Endothelial cell (in vitro differentiated cells): ENCODE measurements at places on chromosomes 3 and 15. TPM values are rescaled to one million over a fixed set of nuclear protein-coding genes. Genes with fewer than 3 reads are reported as not detected.

Gene TGM5
- total RNA-seq: not detected

Gene KY
- total RNA-seq: not detected

Gene PDZRN3
- total RNA-seq: 1.3 TPM

Gene CLEC3B
- 0.41 TPM for total RNA-seq

Gene IL17RB
- total RNA-seq: 0.33 TPM

Gene ACAN
- 0.03 TPM for total RNA-seq

Gene GOLGA8S
- 0.28 TPM for total RNA-seq

DNA sequence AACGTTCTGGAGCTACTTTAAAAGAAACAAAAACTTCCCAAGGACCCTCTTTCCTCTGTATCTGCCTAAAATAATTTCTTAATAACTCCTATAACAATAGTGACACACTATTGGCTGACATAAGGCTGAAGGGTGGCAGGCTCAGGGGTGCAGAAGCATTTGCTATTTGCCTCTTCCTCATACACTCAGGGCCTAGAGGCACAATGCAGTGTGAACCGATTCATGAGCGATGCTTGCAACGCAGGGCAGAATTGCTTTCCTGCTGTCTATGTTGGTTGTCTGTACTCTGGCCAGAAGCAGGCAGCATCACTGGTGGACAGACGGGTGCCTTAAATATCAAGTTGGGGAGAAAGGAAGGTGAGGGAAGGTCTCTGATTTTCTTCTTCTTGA is 157.4 kb downstream of the AGBL1 start:
- no peak for DNase-seq

GRCh38 chr3:150341891-150342290 is 66.2 kb upstream of the TSC22D2 start:
- DNase-seq: no peak

DNA sequence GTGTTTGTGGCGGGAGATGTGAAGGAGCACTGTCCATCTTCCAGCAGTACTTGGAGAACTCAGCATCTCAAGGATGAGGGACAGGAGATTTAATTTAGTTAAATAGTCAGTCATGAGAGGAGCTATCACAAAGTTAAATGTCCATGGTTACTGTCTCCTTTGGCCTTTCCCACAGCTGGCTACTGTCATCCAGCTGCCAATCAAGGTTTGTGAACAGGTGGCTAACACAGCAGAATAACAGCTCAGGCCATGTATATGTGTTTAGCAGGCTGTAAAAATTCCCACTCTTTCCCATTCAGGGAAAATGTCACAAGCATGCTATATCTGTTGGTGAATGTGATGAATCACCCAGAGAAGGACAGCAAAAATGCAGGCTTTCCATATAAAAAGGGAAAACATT is 120.5 kb downstream of the TMEM108 start:
- no peak for DNase-seq

DNA sequence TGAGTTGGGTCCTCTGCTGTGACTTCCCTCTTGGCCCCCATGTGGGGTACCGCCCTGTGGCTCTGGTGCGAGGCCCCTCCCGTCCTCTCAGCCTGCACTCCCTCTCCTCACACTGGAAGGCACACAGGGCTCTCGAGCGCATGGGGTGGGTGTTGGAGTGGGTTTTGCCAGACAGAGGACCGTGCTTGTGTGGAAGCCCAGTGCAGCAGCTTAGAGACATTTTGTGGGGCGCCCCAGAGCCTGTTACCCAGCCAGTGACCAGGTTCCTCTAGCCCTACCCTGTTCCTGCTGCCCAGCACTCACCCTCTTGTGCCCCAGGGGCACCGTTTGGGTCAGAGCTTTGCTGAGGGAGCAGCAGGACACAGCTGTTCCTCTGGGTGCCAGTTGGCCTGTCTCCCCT is 9.9 kb downstream of the PLXNA1 start:
- no peak for DNase-seq

- DNase-seq: no peak
Measured at GRCh38 chr3:24067483-24067882, 122.4 kb downstream of the NR1D2 start.

DNA sequence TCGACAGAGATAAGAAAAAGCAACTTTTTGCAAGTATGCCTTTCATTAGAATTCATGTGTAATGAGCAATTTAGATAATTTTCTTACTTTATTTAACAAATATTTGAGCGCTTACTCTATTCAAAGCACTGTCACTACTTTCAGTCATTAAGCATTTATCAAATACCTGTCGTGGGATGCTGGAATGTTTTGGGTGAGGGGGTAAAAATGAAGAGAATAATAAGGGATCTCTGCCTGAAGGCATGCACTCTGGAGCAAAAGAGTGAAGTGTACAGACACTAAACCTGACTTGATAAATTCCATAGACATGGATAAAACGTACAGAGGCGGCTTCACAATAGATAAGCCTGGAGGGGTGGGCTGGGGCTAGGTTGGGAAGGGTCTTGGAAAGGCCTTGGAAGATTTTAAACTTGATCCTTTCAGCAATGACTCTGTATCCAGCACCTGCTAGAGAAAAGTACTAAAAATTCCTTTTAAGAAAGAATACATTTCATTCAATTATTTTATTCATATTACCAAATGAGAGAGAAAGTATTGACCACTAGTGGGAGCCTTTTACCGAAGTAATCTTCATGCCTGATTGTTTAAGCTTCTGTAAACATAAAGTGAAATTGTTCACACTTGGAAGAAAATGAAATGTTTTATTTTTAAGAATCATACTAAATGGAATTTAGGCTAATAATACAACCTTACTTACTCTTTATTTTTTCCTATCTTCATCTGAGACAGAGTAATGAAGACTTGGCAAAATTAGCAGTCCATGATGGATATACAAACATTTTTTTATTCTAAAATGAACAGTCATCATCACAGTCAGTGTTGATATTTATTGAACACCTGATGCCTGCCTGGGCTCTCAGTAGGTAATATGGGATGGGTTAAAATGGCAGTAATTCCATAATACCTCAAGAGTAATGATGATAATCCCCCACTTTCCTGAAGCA is 113.2 kb downstream of the PPP2R3A start:
- DNase-seq: no peak

DNA sequence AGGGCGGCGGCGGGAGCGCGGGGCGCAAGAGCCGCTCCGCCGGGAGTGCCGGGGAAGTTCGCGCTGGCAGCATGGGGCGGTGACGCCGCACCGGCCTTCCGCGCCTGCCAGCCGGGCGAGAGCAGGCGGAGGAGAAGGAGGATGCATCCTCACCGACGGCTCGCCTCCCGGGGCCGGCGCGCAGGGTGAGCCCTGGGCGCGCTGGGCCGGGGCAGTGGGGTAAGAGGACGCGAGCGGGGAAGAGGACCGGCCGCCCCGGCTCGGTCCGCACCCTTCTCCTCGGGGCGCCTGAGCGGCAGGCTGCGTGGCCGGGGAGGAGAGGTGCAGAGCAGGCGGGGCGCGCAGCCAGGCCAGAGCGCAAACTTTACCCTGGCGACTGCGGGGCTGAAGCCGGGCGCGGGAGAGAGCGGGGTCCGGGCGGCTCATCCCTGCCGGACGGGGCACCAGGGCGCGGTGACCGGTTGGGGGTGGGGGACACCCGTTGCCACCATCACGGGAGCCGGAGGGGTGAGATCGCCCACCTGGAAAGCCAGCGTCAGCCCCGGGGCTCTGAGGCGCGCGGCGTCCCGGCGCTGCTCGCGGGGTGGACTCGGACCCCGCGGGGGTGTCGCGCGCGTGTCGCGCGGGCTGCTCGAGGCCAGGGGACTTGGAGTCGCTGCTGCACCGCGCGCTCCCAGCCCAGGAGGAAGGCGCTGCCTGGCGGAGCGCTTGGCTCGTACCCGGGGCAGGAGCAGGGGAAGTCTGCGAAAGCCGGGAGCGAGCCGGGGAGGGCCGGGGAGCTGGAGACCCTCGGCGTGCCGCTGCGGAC is 542 bp downstream of the GABRA5 start:
- peak; percentile 22 for DNase-seq

DNA sequence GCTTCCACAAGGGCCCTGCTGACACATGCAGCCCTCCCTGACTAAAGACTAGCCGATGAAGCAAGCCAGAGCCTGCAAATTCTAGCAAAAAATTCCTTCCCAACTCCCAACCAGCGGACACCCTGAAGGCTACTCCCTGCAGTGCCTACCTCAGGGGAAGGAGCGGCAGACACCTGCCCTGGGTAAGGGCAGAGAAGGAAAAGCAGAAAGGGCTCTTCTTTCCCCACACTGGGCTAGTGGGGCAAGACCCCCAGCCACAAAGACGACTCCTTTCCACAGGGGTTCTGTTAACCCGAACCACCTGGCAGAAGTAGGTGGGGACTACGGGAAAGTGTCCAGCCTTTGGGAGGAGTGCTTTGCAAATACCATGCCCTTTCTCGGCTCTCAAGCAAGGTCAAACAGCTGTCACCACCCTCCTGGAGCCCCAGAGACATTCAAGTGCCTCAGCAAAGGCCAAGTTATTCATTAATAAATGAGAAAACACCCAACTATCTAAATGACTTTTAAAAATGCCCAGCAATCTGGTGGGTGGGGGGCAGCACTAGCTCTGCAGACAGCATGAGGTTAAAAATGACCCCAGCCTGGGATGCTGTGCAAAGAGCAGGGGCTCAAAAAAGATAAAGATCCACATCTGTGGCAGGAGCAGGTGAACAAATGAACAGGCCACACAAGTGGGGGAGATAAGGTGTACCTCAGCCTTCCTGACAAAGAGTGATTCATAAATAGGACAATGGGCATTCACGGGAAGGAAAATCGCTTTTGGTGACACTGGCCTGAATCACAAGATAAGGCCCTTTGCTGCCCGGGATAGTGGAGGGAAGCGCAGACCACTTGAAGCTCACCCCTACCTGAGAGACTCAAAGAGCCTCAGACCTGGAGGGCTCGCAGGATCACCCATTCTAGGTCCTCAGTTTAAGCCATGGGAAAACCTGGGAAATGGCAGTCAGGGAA is 33.0 kb downstream of the CCDC12 start:
- no peak for DNase-seq
